ENCODE measurements at places on chromosomes 4 and X. TPM values are rescaled to one million over a fixed set of nuclear protein-coding genes. Genes with fewer than 3 reads are reported as not detected.

PCSK1N gene
- not detected for total RNA-seq

SYTL5 gene
- 1.7 TPM for total RNA-seq

ARHGAP36 gene
- not detected for total RNA-seq

CSAG3 gene
- total RNA-seq: not detected

ODAM gene
- total RNA-seq: not detected

GABRG1 gene
- total RNA-seq: not detected

USP11 gene
- total RNA-seq: 19.8 TPM

- no peak for DNase-seq
Measured at GRCh38 chr4:87204559-87204958, 15.9 kb downstream of the KLHL8 start.

GRCh38 chr4:156771171-156771837, 200.3 kb downstream of the PDGFC start:
- no peak for DNase-seq

- DNase-seq: no peak
Measured at GRCh38 chr4:94208266-94208665, 601 bp downstream of the SMARCAD1 start.

GRCh38 chr4:103400405-103400804, 202.3 kb upstream of the CENPE start:
- DNase-seq: no peak

- DNase-seq: no peak
Measured at GRCh38 chr4:67344594-67345380, 200.5 kb downstream of the CENPC start.

DNA sequence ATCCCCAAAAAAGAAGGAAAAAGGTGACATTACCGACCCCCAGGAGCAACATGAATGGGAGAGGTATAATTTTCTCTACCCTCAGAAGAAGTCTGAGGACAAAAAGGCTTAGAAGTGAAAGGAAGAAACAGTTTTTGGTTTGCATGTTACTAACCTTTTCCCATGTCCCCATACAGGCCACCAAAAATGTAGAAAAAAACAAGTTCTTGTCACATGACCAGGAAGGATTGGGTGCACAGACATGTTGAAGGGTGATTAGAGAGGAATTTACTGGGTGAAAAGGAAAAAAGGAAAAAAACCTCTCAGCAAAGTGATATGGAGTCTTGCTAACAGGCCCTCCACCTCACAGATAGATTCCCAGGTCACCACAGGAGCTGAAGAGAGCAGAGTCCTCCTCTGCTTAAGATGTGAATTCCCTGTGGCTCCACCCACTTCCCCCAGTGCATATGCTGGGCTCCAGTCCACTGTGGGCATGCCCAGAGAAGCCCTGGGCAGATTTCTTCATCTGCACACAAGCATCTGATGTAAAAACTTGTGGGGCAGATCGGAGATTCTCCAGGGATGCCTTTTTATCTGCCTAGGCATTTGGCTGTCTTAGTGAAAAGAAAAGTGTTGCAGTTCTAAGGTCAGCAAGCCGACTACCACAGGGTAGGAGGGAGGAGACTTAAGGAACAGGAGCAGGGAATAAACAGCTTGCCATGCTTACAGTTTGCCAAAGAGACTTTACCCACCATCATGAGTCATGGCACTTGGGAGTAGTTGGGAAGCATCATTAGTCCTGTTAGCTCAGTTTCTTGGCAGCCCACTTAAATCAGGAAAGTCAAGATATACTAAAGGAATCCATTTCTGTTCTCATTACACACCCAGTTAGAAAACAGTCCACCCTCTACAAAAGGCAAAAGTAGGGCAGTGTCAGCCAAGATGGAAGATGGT, 25.0 kb upstream of the PASD1 start:
- DNase-seq: no peak

- DNase-seq: no peak
Measured at GRCh38 chr4:82667761-82668480, 106.1 kb upstream of the TMEM150C start.

GRCh38 chrX:46837558-46838485, 979 bp downstream of the RP2 start:
- no peak for DNase-seq

GRCh38 chr4:3484057-3484973, 21.2 kb downstream of the DOK7 start:
- DNase-seq: peak; percentile 77

GRCh38 chr4:161799710-161800109, 364.1 kb downstream of the FSTL5 start:
- DNase-seq: no peak

DNA sequence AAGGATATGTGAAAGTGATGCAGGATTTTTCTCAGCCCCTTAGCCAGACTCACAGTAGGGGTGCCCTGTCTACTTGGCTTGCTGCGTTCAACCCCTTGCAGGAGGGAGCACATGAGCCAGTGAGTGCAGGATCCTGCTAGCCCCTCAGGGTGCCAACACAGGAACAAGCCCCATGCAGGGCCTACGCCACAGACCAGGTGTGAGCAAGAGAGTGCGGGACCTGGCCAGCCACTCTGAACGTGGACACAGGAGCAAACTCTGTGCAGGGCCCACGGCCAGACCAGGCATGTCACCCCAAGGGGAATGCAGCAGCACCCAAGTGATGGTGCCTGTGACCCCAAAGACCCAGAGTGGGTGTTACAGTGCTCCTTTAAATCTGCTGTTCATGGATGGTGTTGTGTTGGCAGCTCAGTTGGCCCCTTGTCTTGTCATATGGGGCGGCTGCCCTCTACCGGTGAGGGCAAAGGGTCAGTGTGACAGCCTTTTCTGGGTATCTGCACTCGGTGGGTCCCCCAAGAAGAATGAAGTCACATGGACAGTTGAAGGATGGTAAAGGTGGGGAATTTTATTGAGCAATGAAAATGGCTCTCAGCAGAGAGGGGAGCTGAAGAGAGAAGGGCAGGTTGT, 188.4 kb upstream of the MAOA start:
- DNase-seq: no peak

GRCh38 chrX:11629593-11630211, 36.0 kb downstream of the ARHGAP6 start:
- DNase-seq: no peak

GRCh38 chr4:18039113-18039512, 17.6 kb upstream of the LCORL start:
- no peak for DNase-seq

DNA sequence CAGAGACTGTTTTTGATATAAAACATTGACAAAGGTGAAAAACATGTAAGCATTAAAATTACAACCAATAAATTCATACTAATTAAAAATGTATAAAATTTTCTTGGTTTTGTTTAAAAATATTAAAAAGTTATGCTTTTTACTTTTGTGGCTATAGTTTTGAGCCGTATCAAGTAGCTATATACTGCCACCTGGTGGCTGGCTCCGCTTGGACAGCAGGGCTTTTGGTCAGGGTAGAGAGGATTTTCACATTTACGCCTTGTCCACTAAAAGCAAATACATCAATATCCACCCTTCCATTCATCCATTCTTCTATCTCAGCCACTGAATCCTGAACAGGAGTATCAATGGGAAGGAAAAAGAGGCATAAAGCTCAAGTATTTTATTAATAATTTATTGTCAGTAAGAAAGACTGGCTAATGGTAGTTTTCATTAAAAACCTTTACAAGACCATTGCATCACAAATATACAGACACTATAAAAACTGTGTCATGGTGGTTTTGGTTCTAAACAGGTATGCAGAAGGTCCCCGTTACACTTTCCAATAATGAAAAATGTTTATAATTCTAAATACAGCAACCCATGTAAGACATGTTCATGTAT, 32.1 kb upstream of the MTNR1A start:
- DNase-seq: peak; percentile 86

- no peak for DNase-seq
Measured at GRCh38 chr4:14386196-14386595, 616.1 kb upstream of the CPEB2 start.

GRCh38 chr4:119735165-119735651, 106.6 kb upstream of the PDE5A start:
- no peak for DNase-seq

- DNase-seq: no peak
Measured at GRCh38 chr4:22546299-22546698, 30.4 kb upstream of the ADGRA3 start.

DNA sequence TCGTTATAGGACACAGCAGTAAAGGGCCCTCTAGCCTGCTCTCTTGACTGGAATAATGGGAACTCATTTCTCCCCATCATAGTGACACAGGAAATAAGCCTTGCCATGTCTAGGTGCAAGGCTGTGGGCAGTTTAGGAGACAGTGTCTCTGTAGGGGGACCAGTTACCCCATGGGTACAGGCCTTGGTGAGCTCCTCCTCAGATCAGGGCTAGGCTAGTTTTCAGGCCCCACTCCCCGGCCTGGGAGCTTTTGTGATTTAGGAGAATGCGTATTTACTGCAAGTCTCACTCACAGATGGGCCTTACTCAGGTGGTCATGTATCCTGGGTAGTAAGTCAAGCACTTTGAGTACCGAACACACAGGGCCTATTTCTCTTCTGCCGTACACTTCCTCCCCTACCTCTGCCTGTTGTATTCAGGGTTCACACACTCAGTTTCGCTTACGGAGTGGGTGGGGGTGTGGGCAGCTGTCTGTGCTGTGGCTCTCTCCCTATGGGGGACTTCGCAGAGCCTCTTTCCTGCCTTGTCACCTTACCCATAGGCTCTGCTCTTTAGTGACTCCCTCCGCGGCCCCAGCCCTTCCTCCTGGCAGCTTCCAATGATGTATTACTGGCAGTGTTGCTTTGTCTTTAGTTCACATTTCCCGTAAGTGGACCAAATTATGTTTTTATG, 34.2 kb downstream of the FAM193A start:
- no peak for DNase-seq

DNA sequence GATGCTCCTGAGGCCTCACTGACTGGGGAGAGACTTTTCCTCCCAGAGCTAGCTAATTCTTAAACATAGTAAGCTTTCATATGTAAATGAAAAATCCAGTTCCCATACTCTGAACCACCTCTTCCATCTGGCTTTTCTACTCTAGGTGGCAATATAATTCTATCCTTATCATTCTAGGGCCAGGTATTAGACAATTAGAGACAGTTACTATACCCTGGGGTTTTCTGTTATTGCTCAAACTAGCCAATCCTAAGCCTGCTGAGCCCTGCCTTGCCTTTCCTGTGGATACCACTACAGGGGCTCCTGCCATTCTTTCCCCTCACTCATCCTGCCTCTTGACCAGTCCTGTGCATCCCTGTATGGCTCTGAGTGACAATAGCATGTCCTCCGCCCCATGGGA, 552.0 kb downstream of the STIM2 start:
- no peak for DNase-seq

DNA sequence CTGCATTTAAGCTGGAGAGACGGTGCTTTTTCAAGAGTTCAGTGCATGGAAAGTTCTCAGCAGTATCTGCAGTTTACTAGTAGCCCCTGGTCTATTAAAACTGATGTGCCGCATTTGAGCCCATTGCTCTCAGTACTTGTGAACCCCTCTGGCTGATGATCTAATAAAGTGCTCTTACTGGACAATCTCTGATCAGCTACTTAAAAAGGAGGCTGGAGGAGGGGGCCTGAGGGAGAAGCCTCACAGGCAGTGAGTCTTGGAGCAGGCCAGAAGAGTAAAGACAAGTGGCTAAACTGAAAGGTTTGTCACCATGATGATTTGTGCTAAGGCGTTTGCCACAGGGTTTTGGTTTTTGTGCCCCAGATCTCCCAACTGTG, 138.5 kb downstream of the ARX start:
- no peak for DNase-seq

- no peak for DNase-seq
Measured at GRCh38 chr4:86101841-86102240, 258.0 kb downstream of the MAPK10 start.
